HCT116 (cell line): ENCODE measurements at places on chromosomes 13 and 19. TPM values are rescaled to one million over a fixed set of nuclear protein-coding genes. Genes with fewer than 3 reads are reported as not detected.

COMMD6 gene
- total RNA-seq, result 108 TPM

ZNF28 gene
- 17.8 TPM for total RNA-seq

DNA sequence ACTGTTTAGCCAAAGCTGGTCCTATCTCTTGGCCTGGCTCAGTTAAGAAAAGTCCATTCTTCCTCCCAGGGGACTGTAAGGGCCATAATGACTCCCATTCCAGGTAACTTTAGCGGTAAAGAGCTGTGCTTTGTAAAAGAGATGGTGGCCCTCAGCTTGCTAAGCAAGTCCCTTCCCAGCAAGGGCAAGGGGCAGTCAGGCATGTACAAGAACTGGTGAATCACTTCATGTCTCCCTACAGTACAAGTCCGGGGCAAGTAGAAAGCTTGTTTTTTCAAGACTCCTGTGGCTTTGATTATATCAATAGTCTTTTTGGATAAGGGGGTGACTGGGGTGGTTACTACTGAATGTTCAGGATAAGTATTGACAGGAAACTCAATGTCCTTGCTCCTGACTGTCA lies 88.9 kb downstream of the SLC25A15 start:
- no peak for DNase-seq

- DNase-seq, result no peak
Observed at GRCh38 chr19:13623716-13624710, 117.7 kb upstream of the CACNA1A start.

DNA sequence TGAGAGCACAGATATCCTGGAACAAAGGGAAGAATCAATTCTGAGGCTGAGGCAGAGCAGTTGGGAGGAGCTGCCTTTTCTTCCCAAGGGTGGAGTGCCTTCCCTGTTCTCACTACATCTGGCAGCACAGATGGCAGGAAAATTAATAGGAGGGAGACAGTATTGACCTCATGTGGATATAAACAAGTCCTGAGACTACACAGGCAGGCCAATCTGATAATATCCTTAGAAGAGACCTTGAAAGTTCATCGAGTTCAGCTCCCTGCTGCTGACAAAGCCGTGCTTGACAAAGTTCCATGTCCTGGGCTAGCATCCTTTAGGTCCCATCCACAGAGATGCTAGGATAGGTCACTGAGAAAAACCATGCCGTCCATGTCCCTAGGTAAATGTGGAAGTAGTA lies 1451.5 kb downstream of the EFNB2 start:
- DNase-seq, result no peak

- no peak for DNase-seq
Observed at GRCh38 chr13:49326222-49326917, 78.6 kb downstream of the CDADC1 start.
